ENCODE measurements at places on chromosomes 2 and 18.

DNA sequence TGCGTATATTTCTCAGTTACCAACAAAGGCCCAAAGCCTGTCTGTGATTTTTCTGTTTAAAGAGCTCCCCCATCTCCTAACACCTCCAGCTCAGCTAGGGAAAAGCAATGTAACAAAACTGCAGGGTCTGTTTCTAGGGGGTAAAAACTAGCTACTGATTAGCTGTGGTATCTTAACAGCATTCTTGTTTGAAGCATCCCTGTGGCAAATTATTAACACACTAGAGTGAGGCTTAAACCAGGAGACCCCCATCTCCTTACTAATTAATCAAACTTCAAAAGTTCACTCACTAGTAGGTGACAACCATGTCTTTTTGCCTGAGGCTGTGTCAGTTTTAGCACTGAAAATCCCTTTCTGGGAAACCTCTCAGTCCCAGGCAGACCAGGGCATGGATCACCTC is 186.2 kb upstream of the PARD3B start:
- no peak for DNase-seq

- no peak for DNase-seq
Observed at GRCh38 chr18:62678847-62679485, 36.4 kb upstream of the PHLPP1 start.

DNA sequence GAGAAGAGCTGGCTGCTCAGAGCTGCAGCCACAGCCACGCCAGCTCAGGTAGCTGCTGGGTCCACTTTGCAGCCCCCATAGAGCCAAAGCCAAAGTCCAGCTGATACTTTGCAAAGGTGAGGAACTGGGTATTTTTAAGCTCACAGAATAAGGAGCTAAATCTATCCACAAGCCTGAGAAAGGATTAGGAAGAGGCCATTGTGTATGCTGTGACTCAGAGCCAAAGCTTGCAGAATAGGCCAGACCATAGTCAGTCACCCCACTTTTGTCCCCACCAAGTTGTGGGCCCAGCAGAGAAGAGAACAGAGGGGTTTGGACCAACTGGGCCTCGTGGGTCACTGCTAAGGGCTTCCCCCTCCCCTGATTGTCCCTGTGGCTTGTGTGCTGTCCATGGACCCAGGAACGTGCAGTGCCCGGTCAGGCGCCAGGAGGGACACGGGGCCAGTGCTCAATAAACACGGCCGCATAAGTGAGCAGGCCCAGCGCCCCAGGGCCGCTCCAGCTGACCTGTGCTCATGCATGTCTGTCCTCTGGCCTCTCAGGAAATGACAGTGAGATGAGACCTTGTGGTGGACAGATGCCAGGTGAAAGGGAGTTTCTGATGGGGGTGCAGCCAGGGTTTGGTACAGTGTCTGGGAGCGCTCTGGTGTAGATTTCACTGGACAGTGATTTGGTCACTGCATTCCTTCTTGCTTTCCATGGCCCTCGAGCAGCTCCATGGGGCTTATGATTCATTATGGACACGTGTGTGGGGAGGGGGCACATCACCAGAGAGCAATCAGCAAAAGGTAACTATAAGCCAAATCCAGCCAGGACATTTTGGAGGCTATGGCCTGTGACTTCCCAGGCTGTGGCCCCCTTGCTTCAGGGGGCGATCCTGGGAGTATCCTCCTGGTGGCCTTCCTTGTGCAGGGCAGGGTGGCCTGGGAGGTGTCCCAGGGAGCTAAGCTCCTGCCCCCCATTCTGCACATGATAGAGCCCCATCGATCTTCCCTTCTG is 31.3 kb downstream of the MAL start:
- no peak for DNase-seq

DNA sequence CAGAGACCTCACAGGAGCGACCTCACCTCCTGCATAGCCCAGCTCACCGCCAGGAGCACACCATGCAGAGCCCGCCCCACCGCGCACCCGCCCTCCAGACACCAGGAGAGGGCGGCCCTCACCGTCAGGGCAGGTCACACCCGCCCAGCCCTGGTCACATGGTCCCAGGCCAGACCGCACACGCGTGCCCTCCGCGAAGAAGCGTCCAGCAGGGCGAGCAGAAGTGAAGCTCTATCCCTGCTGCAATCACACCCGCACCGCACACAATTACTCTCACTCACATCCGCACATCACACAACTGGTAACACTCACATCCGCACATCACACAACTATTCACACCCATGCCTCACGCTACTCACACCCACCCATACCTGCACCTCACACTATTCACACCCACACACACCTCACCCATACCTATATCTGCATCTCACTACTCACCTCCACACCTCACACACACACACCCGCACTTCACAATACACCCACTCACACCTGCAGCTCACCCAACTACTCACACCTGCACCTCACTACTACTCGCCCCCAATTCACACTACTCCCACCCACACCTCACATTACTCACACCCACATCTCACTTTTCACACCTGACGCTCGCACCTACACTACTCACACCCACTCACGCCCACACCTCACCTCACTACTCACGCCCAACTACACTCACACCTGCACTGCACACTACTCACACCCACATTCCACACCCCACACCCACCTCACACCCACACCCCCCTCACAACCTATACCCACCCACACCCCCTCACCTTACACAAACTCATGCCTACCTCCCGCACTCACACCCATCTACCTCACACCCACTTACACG is 242.0 kb downstream of the HDAC4 start:
- DNase-seq = no peak

- no peak for DNase-seq
Observed at GRCh38 chr2:102010902-102011301, 19.1 kb downstream of the IL1R2 start.

DNA sequence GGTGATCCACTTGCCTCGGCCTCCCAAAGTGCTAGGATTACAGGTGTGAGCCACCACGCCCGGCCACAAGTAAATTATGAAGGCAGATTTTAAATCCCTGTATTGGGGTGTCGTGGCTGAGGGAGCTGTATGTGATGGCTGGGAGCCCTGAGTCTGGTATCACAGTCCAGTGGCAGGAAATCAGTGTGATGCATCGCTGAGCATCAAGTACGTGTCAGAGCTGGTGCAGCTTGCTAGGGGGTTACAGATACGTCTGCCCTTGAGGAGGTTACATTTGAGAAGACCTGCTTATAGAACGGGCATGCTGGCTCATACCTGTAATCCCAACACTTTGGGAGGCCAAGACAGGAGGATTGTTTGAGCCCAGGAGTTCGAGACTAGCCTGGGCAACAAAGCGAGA is 4.3 kb downstream of the ENOSF1 start:
- no peak for DNase-seq

GRCh38 chr2:215552144-215552580 is 116.3 kb upstream of the FN1 start:
- no peak for DNase-seq

DNA sequence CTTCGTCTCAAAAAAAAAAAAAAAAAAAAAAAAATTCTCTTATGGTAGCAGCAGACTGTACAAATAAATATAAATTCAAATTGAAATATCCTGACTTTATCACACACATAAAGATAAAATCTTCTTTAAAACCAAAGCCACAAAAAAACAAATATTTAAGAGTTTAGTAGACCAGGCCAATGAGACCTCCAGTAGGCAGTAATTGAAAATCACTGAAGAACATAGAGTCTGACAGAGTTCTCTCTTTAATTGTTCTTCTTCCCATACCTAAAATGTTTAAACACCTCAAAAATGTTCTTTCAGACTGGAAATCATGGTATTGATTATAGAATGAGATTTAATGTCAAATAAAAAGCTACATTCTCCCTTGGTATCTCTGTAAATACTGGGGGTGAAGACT is 20.8 kb downstream of the PRPF40A start:
- DNase-seq = no peak

DNA sequence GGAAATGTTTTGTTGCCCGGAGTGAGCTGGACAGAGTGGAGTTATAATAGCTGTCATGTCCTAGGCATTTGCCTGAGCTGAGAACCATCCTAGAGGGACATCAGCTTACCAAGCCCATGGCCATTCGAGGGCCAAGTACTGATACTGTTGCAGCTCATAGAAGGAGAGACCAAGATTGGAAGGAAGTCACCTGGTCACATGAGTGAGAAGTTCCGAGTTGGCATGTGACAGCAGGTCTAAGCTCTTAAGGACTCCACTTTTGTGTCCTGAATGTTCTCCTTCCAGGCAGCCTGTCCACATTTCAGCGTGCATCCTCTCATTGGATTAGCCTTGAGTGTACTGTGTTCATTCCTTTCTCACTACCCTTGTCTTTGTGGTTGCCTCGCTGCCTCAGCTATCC is 4.4 kb downstream of the FHOD3 start:
- no peak for DNase-seq

- DNase-seq = peak; percentile 72
Observed at GRCh38 chr2:126776692-126777619, 121.0 kb downstream of the GYPC start.

DNA sequence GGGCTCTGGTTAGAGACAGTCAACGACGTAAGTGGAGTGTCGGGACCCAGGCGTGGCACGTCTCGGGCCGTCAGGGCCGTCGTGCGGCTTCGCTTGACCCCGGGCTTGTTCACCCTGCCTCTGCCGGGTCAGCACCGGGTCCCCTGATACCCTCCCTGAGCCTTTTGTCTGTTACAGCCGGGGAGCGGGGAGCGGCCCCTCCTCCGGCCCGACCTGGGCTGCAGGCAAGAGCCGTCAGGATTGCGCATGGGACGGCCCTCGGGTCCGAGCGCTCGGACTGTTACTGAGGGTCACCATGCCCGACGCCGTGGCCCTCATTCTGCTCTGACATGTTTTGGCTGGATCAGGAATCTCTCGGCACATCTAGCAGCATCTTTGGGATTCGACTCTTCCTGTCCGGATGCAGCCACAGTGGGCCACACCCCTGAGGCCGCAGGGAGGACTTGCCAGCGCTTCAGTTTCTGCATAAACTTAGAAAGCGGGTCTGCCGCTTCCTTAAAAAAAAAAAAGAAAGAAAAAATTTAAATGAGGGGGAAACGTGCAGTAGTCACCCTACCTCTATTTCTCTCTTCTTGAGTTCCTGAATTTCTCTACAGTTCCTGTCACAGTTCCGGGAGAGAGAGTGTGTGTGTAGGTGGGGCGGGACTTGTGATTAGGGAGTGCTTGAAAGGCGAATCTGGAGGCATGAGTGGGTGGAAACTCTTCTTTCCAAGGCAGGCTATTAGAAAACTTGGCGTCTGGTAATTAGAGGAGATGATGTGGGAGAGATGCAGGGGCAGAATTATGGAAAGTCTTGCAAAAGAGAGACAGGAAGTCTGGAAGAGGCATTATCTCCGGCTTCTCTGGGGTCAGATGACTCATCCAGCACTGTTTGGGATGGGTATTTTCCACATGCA is 909 bp downstream of the TMEM87B start:
- peak; percentile 6 for DNase-seq

- DNase-seq = no peak
Observed at GRCh38 chr2:181106789-181107627, 126.6 kb downstream of the UBE2E3 start.

DNA sequence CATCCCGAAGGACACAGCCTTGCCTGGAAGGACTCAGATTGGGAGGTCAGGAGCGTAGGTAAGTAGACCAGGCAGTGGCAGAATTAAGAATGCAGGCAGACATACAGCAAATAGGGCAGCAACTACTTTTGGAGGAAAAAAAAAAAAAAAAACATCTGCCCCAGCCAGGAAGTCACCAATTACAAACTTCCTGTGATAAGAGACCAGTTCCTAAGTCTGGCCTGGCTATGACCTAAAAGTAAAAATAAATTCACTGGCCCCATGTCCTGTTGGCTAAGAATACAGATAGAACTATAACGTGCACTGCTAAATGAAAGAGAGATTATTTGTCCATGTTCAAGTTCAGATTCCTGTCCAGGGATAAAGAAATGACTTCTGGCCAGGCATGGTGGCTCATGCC is 45.2 kb upstream of the NOSTRIN start:
- DNase-seq = no peak

GRCh38 chr2:207330912-207331311 is 165.2 kb upstream of the KLF7 start:
- no peak for DNase-seq

DNA sequence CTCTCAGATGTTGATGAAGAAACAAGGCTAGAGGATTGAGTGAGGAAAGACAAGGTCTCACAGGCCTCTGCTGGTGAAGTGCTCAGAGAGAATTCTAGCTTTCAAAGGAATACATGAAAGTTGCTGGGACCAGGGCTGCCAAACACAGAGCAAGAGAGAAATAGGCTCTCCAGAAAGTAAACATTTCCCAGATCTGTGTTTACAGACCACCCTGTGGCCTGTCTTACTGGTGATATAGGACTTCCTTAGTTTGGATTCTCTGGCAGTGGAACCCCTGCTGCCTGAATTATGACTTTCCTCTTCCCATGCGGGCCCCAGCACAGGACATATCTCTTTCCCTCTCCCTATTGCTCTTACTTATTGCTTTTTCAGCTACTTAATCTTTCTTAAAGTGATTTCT is 64.5 kb downstream of the TACR1 start:
- DNase-seq = no peak

DNA sequence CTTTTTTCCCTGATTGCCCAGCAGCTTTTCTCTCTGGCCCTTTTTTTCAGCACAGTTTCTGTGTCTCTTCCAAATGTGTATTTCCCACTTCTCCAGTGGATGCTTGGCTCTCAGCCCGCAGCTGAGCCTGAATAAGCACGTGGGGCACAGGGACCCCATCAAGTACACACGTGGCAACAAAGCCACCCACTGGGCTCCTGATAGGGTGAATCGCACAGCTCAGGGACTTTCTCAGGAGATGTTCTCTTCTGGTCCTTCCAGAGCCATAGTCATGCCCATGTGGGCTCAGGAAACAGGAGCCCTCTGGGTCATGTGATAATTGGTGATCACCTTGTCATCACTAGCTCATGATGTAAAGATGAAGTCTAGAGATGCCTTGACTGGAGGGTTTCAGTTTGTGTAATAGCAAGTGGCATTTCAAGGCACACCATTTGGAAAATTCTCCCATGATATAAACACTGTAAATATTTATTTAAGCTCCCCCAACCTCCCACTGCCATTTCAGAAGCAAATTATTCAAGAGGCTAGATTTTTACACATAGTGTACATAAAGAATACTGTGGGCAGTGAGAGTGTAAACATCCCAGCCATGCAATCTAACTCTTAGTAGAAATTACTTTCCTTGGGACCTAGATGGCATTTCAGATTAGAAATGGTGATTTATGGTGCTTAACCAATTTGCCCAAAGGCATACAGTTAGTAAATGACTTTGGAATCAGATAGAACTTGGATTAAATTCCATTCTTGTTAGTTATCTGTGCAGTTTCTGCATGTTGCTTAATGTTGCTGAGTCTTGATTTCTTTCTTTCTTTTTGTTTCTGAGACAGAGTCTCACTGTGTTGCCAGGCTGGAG is 597.5 kb downstream of the SLC4A3 start:
- DNase-seq = no peak

Measured in activated effector memory CD4-positive, alpha-beta T cell treated with Interleukin-2 at 50 U/mL for 16 hours (primary cell).